8988T (cell line): ENCODE measurements at places on chromosomes 1 and 21.

GRCh38 chr1:156126630-156127534 lies 12.4 kb downstream of the LMNA start:
- no peak for DNase-seq

DNA sequence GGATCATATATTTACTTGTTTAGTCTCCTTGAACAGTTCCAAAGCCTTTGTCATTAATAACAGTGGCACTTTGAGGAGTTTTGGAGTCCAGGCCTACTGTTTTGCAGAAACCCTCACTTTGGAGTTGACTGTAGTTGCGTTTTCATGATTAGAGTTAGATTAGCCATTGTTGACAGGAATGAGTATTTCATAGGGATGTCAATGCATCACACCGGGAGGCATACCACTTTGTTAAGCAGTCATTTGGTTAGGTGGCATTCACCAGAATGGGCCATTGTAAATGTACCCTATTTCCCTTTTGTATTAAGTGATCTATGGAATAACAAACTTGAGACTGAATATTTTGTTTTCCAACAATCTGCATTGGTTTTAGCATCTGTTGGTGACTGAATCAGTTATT lies 11.8 kb downstream of the MRPS6 start:
- DNase-seq: no peak

- no peak for DNase-seq
Measured at GRCh38 chr1:65959896-65960567, 167.3 kb downstream of the PDE4B start.

DNA sequence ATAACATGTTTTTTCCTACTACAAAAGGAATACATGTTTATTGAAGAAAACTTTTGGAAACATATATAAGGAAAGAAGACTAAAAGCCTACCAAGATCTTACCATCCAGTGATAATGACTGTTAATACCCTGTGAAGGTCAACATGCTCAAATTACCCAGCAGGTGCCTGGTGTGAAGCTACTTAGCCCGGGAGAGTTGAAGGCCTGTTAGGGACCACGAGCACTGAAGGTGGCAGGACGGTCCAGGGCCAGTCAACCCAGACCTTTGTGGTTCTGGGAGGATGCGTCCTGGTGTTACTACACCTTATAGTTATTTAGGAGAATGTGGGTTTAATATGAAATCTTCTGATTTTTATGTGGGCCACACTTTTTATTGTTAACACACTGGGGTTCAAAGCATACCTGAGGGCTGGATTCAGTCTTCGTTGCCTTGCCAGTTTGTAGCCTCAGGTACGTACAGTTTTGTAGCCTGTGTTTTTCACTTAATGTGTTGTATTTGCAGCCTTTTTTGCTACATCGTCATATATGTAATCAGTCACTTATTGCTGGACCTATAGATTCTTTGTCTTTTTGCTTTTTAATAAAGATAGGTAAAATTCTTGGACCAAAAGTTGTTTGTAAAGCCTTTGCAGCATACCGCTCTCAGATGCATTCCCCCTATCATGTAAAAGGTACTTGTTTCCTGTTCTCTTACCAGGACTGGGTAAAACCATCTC lies 9.8 kb downstream of the ITSN1 start:
- no peak for DNase-seq

DNA sequence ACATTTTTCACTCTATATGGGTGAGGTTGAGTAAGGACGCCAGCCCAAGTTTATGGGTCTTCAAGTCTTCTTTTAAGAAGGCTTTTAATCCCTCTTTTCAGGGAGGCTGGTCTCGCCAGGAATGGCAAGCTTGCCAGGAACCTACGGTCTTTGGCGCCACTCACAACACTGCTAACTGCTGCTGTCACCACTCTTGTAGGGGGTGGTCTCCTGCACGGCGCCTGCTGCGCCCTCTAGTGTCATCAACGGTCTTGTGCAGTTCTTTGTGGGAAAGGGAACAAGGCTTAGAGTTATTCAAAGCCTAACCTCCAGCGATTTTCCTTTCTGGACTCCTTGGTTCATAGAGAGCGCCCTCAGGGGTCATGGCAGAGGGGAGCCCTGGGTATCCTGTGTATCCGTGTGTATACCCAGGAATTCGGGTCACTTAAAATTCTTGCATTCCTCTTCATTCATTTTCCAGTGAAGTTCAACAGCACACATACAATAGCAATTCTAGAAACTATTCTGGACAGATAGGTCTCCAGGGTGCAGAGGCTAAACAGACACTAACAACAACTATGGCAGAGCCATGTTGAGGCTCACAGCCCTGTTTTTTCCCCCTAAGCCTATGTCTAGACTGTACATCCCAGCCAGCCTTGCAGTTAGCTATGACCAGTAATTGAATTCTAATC lies 392.8 kb upstream of the CAMK1G start:
- DNase-seq: no peak

- no peak for DNase-seq
Measured at GRCh38 chr1:145757420-145757819, 38.1 kb downstream of the CD160 start.

DNA sequence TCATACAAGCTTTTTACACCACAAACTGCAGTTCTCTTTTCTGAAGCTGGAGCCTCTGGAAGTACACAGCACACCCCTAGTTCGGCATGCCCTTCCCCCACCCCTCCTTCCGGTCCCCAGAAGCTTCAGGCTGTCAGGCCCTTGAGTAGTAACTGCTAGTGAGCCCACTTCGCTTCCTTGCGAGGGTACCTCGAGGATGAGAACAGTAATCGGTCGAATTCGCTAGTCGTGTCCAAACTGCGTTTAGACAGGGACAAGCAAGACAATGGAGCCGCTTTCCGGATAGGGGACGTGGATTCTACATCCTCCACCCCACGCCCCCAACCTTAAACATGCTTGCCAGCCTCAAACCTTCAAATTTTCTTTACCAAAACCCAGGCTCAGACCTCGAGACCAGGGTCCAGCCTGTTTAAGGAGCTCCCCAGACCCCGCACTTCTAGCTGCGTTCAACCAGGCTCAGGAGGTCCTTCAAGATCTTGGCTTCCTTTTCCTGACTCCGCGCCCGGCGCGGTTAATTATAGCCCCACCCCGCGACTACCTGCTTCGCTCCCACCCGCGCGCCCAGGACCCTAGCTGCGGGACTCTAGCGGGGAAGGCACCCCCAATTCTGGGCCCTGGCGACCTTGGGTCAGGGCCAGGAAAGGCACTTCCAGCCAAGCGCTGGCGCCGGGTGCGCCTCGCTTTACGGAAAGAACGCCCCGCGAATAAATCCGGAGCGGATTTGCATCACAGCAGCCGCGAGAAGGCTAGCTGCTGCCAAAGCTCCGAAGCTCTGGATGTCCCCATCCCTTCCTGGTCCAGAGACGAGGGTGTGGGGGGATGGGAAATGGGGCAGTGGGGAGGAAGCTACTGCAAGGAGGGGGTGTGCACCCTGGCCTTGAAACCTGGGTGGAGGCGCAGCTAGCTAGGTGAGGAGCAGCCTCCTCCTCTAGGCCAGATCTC lies 8.1 kb upstream of the TSPAN1 start:
- no peak for DNase-seq

GRCh38 chr1:90561911-90562310 lies 155.2 kb downstream of the BARHL2 start:
- DNase-seq: no peak

GRCh38 chr1:167935216-167936067 lies 1.0 kb upstream of the DCAF6 start:
- DNase-seq: peak; percentile 85

DNA sequence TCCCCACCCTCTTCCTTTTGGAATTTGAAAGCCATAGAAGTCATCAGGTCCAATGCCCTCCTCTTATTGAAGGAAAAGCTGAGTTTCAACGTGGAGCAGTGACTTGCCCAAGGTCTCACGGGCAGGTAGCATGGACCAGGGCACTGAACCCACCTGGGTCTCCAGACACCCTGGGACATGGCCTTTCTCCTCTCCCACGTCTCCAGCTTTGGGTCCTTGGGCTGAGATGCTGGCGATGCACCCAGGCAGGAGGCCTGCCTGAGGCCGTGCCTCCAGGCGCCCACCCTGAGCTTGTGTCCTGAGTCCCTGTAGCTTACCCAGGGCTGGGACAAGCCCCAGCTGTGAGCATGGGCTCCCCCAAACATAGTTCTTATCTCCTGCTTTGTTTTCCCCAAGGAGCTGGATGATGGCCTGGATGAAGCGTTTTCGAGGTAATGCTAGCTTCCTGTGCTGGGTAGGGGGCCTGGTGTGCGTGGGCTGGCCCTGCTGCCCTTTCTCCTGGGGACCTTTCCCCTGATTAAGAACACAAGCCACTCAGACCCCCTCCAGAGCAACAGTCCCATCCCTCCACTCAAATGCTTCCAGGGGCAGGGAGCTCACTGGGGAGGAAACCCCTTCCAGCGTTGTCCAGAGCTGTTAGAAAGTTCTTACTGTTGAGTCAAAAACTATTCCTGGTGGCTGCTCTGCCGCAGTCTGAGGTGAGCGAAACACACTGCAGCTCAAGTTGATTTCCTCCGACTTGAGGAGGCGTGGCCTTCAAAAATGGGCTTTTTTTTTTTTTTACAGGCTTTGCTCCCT lies 21.6 kb downstream of the LDLRAP1 start:
- DNase-seq: no peak

- no peak for DNase-seq
Measured at GRCh38 chr1:182602935-182603645, 1.1 kb downstream of the RGS16 start.

DNA sequence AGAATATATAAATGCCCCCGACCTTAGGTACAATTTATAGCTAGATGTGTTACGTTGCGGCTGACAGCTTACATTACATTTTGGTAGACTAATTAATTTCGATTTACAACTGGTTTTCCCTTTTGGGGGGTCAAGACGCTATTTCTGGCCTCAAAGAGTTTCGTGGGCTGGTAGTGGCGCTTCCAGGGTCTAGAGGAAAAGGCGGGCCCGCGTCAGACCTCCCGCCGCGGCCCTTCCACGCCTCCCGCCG lies 391 bp downstream of the IFT25 start:
- DNase-seq: no peak

GRCh38 chr1:70487910-70488665 lies 77.0 kb downstream of the CTH start:
- no peak for DNase-seq

- DNase-seq: no peak
Measured at GRCh38 chr1:117146575-117147340, 25.2 kb upstream of the TRIM45 start.

DNA sequence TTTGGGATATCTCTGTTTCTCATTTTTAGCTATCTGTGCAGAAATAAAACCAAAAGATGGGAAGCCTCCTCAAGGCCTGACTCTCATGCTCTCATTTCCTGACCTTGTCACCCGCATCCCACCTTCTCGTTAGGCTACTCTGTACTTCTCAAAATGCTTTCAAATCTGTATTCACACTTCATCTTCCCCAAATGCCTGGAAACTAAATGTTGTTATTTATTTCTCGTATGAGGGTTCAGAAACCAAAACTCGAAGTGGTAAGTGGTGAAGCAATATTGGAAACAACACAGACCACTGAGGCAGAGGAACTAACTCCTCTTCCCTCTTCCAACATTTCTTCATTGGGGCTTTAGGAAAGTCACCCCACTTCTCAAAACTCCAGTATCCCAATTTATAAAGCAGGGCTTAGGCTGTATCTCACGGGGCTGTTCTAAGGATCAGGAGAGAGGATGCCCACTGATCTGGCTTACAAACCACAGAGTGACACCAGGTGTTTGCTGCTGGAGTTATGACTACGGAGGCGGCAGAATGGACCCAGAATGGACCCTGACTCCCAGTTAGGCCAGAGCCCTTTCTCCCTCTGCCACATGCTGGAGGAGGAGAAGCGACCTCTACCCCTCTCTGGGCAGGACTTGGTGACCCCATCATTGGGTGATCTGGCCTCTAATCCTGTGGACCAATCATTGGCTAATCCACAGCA lies 3.5 kb downstream of the SLAMF7 start:
- DNase-seq: no peak
